ENCODE measurements at places on chromosomes 3 and 15.
A peak's percentile ranks its signal among the peaks of the same experiment; 100 is the strongest.

- DNase-seq: peak; percentile 54
Observed at GRCh38 chr15:94412979-94413746, 181.8 kb downstream of the MCTP2 start.

DNA sequence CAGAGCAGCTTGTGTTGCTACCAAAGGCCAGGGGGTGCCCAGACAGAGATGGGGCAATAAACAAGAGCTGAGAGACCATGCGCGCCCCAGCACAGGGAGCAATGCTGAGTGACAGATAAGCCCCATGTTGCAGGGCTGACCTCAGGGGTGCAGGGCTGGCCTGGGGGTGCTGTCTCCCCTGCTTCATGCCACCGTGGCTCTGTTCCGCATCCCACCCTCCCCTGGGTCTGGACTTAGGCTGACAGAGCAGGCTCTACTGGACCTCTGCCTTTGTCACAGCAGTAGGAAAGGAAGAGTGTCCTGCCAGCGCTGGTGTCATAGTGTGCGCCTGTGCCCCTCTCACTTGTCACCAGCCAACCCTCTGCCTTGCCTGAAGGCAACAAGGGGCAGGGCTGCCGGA is 67.4 kb upstream of the IQSEC1 start:
- DNase-seq: no peak

GRCh38 chr3:184666442-184666841 is 45.4 kb downstream of the MAGEF1 start:
- DNase-seq: no peak

DNA sequence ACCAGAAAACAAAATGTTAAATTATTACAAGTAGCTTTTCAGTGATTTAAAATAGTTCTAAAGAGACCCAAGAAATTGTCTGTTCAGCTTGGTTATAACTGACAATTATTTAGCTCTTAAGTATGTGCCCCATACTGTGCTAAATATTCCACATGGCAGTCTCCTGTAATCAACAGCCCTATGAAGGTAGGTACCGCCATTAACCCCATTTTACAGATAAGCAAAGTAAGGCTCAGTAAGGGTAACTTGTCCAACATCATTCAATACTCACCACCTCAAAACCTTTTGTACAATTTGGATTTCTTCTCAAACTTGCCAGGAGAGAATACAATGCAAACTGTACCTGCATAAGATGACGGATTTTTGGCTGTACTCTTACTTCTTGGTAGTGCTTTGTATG is 33.9 kb downstream of the ADPGK start:
- no peak for DNase-seq

DNA sequence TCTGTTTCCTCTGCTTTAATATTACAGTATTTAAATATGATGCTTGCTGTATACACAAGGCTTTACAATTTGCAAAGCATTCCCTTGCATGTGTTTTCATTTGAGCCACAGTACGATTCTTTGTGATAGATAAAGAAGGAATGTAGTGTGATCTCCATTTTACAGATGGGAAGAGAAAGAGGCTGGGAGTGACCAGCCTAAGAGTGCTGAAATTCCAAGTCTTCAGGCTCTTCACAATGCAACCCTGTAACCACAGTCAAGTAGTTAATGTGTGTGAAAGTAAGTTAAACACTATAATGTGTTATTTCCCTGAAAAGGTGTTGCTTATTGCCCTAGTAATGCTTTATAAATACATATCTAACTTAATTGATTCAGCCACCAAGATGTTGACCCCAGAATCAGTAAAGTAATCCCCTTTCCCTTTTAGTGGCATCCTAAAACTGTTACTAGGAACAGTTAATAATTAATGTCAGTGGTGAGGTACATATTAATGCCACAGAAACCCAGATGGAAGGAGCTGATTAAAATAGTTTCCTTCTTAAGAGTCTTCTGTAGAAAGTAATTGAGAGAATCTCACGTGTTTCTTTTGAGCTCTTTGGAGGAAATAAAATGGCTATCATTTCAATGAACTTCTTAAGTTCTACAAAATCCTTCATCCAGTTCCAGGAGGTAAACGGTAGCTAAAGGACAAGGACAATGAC is 110.4 kb downstream of the IL12A start:
- DNase-seq: no peak

DNA sequence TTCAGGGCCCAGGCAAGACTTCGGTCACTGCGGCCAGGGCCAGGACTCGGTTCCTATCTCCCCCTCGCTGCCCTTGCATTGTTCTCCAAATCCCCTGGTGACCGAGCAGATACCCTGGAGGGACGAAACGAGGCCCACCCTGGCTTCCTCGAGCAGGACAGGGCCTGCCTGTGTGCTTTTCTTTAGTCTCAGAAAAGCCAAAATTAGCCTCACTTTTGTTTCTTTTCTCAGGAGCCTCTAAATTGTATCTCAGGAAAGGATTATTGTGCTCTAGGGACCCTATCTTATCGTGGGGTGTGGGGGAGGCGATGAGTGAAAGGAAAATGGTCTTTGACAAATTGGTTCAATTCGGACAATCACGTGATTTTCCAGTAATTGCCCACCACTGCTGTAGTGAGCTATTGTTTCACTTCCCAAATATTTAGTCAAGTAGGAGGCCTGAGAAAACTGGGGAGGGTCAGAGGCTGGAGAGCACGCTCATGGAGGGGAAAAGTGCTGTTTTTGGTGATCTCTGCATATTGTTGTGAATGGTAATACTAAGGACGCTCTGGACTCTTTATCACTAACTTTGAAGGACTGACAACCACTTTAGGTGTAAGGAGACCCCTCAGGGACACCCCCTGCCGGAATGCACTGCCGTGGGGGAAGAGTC is 61.6 kb downstream of the TMEM44 start:
- DNase-seq: no peak

DNA sequence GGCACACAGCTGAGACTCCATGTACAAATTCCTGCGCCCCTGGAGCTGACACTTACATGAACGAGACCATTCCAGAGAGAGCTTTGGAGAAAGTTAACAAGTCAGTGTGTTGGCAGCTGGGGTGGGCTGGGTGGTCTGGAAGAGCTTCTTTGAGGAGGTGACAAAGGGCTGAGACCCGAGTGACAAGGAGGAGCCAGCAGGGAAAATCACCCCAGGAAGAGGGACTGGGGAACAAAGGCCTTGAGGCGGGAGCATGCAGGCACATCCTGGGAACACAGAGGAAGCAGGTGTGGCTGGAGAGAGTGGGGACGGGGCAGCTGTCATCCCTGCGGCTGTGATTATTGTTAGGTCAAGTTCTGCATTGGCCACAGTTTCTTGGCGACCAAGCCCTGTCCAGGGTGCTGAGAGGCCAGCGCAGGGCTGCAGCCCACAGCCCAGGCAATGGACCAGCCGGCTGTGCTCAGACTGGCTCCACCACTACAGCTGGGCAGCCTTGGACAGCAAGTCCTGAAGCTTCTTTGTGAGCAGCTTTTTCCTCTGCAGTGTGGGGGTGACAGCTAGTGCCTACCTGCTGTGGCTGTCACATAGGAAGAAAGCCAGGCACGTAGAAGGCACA is 34.2 kb upstream of the PRR23E start:
- no peak for DNase-seq

DNA sequence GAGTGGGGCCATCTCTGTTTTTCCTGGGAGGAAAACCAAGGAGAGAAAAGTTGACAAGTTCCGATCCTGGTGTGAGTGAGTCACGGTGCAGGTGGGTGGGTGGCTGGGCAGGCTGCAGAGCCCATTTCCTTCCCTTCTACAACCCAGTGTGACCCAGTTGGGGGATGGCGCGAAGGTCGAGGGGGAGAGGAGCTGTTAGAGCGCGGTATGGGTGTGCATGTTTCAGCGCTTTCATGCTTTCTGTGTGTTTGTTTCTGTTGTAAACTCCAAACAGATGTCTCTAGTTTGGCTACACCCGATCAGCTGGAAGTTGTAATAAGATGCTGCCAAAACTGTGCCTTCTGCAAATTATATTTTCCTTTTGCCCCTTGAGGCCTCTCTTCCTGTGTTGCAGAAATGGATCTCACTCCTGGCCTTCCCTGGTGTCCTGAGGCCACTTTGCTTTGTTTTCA is 3.8 kb downstream of the FAM43A start:
- DNase-seq: no peak

GRCh38 chr3:37905346-37905745 is 43.7 kb downstream of the CTDSPL start:
- DNase-seq: no peak

DNA sequence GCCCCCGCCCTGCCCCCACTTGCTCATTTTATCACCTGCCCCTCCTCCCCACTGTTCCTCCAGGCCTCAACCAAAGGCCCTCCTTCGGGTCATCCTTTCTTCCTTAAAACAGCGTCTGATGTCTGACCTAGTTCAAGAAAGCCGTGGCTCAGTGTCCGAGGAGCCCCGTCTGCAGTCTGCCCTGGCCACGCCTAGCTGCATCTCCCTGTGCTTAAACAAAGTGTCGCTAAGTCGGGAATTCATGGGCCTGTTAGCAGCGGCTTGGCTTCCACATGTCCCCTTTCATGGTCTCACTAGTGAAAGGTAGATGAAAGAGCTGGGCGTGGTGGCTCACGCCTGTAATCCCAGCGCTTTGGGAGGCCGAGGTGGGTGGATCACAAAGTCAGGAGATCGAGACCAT is 41.2 kb downstream of the TM2D3 start:
- no peak for DNase-seq

DNA sequence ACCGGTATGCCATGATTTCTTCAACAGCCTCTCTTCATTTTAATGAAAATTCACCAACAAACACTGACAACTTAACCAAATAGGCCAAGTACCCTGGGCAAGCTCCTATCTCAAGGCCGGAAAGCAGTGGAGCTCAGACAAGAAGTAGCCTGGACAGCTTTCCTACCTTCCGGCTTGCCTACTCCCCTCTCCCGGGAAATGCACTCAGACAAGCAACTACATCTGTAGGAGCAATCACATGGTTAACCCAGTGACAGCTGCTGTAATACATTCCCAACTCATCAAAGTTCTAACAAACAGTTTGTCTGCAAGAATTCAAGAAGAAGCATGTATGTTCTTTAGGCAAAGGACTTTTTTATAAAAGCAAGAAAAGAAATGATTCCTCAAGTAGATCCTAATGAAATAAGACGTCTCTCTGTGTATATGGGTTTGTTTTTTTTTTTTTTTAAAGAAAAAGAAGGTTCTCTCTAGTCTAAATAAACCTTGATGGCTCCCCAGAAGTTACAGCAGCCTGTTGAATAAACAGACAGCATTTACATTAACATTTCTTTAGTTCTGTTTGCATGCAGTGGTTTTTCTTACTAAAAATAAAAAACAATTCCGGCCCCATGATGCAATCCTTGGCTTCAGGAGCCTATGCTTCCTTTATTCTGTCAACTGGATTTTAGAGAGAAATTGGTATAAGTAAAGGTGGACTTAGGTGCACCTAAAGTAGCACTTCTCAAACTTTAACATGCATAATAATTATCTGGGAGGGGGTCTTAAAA is 278.7 kb downstream of the NEK10 start:
- DNase-seq: peak; percentile 60

- no peak for DNase-seq
Observed at GRCh38 chr3:55156851-55157650, 229.2 kb upstream of the LRTM1 start.

DNA sequence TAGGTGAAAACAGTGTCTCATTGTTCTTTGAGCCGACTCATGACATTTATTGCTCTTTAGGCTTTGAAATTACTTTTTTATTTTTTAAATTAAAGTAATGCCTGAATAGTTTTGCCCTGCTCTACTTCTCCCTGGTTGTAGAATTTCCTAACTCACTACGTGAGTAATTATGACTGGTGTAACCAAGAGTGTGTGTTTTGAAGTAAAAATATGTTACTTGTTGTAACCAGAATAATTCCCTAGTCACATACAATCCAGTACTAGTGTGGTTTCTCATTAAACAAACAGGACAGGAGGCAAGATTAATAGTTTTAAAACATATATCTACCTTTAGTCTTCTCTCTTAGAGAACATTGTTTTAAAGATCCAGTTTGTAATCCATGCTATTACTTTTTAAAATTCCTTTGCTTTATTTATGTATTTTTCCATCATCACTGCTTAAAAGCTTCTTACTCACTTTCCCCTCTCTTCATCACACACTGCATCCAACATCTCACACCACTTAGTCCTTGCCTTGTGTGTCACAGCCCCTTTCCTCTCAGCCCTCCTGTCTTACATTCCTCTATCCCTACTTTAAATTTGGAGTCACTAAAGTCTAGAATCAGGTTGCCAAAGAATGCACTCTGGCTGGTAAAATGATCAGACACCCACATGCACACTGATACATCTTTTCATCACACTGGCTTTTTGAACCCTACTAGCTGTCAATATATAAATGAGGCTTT is 219.7 kb downstream of the WNT5A start:
- DNase-seq: no peak

GRCh38 chr3:116033516-116033915 is 410.2 kb downstream of the GAP43 start:
- DNase-seq: no peak

- no peak for DNase-seq
Observed at GRCh38 chr3:176785171-176785570, 412.1 kb downstream of the TBL1XR1 start.

DNA sequence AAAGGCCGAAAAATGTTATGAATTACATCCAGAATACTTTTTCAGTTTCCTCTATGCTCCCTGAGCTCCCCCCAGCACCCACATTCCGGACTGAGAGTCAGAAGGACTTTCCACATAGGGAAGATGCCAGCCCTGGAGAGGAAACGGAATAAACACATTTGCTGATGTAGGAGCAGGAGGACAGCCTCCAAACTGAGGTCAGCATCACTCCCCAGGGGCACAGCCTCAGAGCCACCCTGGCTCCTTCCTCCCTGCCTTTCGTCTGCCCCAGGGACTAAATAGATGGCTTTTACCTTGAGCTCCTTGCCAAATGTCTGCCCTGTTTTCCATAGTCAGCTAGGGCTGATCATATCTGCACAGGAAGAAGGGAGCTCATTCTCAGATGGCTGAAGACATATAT is 22.6 kb upstream of the SLCO2A1 start:
- DNase-seq: no peak

GRCh38 chr3:109369510-109369909 is 32.2 kb upstream of the DPPA4 start:
- DNase-seq: peak; percentile 58

- no peak for DNase-seq
Observed at GRCh38 chr3:120743556-120744195, 1.1 kb downstream of the GTF2E1 start.

GRCh38 chr15:70477750-70478250 is 285.6 kb downstream of the UACA start:
- no peak for DNase-seq

DNA sequence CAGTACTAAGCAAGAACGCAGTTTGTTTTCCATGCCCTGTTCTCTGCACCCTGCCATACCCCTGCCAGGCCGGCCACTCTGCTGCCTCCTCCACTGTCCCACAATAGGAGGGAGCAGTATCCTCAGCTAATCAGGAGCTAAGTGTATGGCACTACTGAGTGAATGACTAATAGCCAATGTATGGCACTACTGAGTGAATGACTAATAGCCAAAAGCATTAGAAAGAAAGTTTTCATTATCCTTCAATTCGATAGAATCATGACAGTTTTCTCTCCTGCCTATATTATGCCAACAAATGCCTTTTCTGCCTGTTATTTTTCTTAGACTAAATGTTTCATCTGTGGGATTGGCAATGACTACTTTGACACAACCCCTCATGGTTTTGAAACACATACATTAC is 107.5 kb upstream of the CHRM5 start:
- no peak for DNase-seq

GRCh38 chr3:139937674-139938279 is 2.8 kb downstream of the CLSTN2 start:
- DNase-seq: peak; percentile 68

All from SK-MEL-5 (cell line).